ENCODE measurements at places on chromosomes 6 and 20. TPM values are rescaled to one million over a fixed set of nuclear protein-coding genes. Genes with fewer than 3 reads are reported as not detected.

Gene SAPCD1
- total RNA-seq: 6.0 TPM

Gene SLC22A3
- 0.47 TPM for total RNA-seq

Gene PSORS1C2
- total RNA-seq: not detected

Gene SLC17A3
- total RNA-seq: not detected

Gene C20orf204
- 2.1 TPM for total RNA-seq

Gene CAP2
- 11.6 TPM for total RNA-seq

Gene SNAP25
- total RNA-seq: not detected

Gene MTFR2
- 6.2 TPM for total RNA-seq

Gene KCNB1
- 0.35 TPM for total RNA-seq

Gene SLC24A3
- not detected for total RNA-seq

Gene PDE7B
- not detected for total RNA-seq

Gene CTNNBL1
- total RNA-seq: 49.9 TPM

Gene VSX1
- total RNA-seq: not detected

Gene HEBP2
- 74.6 TPM for total RNA-seq

Gene MEP1A
- total RNA-seq: not detected

Gene CST7
- total RNA-seq: not detected

Gene SCUBE3
- total RNA-seq: 2.4 TPM

Gene FAM217A
- not detected for total RNA-seq

Gene CRISP3
- total RNA-seq: not detected

Gene LRRN4
- total RNA-seq: 0.44 TPM

Gene GTSF1L
- not detected for total RNA-seq

Gene GJE1
- not detected for total RNA-seq

Gene MYL9
- 12.0 TPM for total RNA-seq

Gene GSTA2
- total RNA-seq: not detected

Gene LCA5
- total RNA-seq: 0.73 TPM

Gene RAB44
- total RNA-seq: not detected

Gene TTBK1
- total RNA-seq: not detected

Gene KIFC1
- total RNA-seq: 60.6 TPM

Gene C20orf144
- not detected for total RNA-seq

Gene RAB32
- total RNA-seq: 29.8 TPM

Gene TRAM2
- total RNA-seq: 17.7 TPM

Gene ENPP1
- 5.1 TPM for total RNA-seq

Gene KCNK17
- total RNA-seq: not detected
